NCI-H1417 treated with DMSO at 0.1 percent for 48 hours (cell line): ENCODE measurements at places on chromosomes 12 and 14.

DNA sequence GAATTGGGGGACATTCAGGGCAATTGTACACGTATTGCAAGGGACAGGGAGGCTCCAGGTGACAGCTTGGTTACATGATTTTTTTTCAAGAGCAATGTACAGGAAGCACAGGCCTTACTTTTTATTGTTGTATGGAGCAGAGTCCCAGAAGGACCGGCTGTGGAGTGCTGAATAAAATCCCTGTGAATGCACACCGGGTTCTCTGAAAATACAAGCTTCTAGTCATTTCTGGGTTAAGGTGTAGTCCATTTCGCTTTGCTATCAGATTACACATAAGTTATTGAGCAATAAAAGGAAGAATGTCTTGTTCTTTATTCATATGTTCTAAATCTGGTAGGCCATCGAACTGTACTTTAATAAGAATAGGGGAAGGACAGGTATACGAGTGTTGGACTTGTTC, 52.2 kb downstream of the PDE3A start:
- no peak for DNase-seq

GRCh38 chr14:25472700-25473099, 422.8 kb upstream of the STXBP6 start:
- no peak for DNase-seq

- no peak for DNase-seq
These were observed 208.4 kb downstream of the PPM1H start for GRCh38 chr12:62726471-62726980.

DNA sequence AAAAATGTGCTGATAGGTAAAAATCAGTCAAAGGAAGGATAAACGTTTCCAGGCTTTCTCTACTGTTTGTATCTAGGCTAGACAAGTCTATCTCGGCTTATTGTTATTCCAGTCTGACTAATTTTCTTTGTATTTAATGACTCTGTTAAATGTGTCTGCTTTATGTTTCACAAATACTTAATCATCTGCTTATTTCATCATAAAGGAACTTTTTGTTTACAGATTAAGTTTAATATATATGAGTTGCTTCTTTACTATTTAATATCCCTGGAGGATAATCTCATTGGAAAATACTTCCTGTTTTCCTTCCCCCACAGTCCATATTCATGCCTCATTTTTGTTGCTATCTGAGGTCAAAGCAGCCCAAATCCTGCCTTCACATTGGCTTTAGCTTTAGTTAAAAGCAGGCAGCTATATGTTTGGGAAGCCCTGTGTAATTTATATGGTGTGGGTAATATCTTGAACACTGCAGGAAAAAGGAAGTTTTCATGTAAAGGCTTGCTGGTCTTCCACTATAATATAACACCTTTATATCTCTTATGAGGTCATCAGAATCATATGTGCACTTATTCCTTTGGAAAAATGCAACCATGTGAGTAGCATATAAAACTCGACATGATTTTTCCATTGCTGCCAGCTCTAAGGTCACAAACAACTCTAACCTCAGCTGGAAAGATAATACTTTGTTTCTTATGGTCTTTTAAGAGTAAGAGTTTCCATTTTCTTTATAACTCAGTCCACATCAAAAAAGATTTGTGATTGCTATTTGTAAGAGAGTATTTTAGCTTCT, 76.8 kb downstream of the ALX1 start:
- no peak for DNase-seq

- DNase-seq: no peak
These were observed 119.1 kb upstream of the ATXN7L3B start for GRCh38 chr12:74418573-74418972.

- no peak for DNase-seq
These were observed 108.8 kb upstream of the ATF7IP start for GRCh38 chr12:14256555-14257169.

DNA sequence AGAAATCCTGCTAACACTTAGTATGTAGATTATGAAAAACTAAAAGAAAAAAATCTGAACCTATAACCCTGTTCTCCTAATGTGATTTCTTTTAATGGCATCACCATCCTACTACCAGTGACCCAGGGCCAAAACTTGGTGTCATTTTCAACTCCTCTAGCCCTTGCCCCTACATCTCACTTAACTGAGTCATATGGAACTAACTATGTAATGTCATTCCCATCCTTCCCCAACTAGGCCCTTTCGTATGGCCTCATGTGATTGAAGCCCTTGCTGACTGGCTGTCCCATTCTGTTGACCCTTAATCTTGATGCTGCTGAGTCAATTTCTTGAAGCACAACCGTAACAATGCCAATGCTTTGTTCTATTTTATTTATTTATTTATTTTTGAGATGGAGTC, 7.6 kb downstream of the DMAC2L start:
- DNase-seq: no peak

DNA sequence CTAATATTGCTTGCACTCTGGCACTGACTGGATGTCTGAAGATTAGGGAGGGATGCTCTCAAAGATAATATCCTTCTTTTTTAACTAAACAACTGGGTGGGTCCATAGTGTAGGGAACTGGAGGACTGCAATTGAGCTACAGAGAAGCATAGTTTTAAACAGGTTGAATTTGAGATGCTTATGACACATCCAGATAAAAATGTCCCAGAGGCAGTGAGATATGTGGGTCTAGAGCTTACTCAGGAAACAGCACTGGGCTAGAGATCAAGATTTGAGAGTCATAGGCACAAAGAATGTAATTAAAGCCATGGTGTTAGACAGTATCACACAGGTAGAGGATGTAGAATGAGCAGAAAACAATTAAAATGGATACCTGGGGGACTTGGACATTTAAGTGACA, 198.4 kb downstream of the NELL2 start:
- no peak for DNase-seq

DNA sequence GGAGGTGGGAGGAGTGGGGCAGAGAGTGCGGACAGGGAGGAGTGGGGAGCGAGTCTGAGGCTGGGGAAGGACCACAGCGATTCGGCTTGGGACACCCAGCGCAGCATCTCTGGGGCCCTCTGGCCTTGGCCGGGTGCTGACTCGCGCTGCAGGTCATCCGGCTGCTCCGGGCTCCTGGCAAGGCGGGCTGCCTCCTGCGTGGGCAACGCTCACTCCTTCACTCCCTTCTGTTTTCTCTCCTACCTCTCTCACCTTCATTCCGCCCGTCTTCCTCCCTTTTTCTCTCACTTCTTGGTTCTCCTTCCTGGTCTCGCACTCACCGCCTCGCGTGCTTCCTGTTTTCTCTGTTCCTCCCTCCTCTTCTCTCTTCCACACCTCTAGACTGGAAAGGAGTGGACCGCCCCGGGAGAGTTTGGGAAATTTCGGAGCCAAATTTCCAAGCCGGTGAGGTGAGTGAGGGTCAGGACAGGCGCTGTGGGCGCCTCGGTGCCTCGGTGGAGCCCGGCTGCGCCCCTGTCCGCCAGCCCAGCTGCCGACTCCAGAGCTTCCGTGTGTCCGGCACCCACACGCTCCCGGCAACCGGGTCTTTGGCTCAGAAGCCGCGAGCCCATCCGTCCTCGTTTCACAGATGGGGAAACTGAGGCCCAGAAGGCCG, 86.7 kb downstream of the B4GALNT3 start:
- no peak for DNase-seq

DNA sequence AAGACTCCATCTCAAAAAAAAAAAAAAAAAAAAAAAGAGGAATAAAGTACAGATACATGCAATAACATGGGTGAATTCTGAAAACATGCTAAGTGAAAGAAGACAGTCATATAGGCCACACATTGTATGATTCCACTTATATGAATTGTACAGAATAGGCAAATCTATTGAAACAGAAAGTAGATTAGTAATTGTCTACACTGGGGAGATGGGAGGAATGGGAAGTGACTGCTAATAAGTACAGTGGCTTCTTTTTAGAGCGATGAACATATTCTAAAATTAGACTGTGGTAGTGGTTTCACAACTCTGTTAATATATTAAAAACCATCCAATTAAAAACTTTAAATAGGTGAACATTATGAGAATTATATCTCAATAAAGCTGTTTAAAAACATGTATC, 74.4 kb downstream of the ANKS1B start:
- DNase-seq: no peak

DNA sequence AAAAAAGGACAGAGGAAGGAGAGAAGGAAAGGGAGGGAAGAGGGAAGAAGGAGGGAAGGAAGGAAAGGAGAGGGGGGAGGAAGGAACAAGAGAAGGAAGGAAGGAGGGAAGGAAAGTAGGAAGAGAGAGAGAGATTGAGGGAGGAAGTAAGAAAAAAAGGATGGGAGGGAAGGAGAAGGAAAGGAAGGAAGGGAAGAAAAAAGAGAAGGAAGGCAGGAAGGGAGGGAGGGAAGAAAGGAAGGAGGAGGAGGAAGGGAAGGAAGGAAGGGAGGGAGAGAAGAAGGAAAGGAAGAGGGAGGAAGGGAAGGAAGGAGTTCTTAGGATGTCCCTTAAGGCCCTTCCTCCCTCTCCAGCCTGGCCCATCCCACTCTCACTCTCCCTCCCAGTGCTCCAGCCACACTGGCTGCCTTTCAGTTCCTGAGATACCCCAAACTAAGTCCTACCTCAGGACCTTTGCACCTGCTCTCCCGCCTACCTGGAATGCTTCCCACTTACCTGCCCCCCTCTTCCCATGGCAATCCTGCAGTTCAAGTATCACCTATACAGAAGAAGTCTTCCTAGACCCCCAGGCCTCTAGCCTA, 21.7 kb upstream of the MSI1 start:
- DNase-seq: no peak

DNA sequence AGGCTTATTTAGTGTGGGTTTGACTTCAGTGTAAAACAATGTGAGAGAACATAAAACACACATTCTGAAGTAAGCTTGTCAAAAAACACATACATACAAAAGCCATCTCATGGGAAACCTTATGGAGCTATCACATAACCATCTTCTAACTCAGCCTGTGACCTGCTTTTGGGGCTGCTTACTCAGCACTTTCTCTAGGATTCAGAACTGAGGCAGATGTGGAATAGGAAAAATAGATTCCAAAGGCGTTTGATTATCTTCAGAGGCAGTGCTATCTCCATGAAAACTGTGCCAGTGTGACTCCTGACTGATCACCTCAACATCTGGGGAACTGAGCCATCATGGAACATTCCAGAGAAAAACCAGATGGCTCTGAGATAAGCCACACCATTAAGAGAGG, 13.5 kb downstream of the HAL start:
- DNase-seq: no peak

DNA sequence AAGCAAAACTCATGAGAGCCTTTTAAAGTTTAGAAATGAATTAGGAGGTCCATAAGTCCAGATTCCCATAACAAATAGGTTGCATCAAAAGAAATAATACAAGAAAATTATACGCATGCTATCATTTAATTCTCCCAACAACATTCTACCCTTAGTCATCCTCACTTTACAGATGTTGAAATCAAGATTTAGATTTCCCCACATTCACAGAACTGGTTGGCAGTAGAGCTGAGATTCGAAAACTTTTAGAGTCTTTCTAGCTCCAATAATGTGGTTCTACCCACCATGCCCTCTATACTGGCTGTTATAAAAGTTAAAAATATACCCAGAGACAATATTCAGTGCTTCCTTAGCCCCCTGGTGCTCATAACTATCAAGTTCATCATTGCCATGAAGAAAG, 56.6 kb upstream of the METAP2 start:
- no peak for DNase-seq

DNA sequence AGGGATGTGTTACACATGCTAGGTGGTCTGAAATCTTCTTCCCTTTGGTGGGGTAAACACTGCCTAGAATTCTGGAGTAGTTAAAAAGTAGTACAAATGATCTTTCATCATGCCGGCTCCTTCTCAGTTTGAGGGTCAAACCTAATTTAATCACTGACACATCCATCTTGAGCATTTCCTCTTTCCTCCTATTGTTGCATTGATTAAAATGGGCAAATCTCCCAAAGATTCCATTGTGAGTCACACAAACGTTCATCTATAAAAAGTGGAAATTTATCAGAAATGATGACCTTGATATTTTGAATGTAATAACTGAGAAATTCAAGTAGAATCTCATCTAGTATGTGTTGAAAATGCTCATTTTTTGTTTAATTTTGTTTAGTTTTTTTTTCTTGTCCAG, 996.0 kb downstream of the NRXN3 start:
- DNase-seq: no peak

- DNase-seq: no peak
These were observed 860.9 kb upstream of the MDGA2 start for GRCh38 chr14:48536318-48536717.

DNA sequence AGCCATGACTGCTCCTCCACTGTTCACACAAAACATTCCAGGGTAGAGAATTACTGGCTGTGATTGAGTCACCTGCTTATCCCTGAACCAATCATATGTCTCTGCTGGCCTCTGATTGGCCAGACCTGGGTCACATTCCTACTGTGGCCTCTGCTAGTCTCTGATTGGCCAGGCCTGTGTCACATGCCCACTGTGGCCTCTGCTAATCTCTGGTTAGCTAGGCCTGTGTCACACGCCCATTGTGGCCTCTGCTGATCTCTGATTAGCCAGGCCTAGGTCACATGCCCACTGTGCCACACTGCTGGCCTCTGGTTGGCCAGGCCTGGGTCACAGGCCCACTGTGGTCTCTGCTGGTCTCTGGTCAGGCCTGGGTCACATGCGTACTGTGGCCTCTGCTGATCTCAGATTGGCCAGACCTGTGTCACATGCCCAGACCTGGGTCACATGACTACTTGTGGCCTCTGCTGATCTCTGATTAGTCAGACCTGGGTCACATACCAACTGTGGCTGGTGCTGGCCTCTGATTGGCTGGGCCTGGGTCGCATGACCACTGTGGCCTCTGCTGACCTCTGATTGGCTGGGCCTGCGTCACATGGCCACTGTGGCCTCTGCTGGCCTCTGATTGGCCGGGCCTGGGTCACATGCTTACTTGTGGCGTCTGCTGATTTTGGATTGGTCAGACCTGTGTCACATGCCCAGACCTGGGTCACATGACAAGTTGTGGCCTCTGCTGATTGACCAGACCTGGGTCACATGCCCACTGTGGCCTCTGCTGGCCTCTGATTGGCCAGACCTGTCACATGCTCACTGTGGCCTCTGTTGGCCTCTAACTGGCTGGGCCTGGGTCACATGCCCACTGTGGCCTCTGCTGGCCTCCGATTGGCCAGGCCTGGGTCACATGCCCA, 251.6 kb downstream of the SLC15A4 start:
- DNase-seq: no peak

GRCh38 chr12:79183003-79183402, 318.4 kb downstream of the SYT1 start:
- no peak for DNase-seq

GRCh38 chr12:123404581-123404980, 20.6 kb downstream of the KMT5A start:
- no peak for DNase-seq

DNA sequence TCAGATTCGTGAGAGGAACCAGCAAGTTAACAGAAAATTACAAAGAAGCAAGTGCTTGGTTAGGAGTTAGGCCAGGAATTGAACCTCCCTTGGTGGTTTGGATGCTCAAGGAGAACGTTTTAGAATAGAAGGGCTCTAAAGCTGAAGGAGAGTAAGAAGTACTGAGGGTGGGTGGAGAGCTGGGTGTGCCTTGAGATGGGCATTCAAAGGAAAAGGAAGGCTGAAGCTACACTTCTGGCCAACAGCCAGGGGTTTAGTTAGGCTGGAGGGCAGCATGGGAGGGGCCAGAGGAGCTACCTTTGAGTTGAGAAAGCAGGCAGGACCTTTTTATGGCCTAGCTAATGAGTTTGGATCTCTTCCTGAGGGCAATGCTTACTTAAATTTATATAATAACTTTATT, 421.2 kb downstream of the CCDC91 start:
- DNase-seq: no peak
